NT2/D1 (cell line): ENCODE measurements at places on chromosomes 12 and 14.

- DNase-seq: no peak
Measured at GRCh38 chr14:88063811-88064210, 58.9 kb downstream of the GPR65 start.

- DNase-seq: no peak
Measured at GRCh38 chr12:65682112-65682511, 142.2 kb upstream of the HMGA2 start.

GRCh38 chr12:4984971-4985370 lies 58.7 kb upstream of the KCNA5 start:
- DNase-seq: no peak

DNA sequence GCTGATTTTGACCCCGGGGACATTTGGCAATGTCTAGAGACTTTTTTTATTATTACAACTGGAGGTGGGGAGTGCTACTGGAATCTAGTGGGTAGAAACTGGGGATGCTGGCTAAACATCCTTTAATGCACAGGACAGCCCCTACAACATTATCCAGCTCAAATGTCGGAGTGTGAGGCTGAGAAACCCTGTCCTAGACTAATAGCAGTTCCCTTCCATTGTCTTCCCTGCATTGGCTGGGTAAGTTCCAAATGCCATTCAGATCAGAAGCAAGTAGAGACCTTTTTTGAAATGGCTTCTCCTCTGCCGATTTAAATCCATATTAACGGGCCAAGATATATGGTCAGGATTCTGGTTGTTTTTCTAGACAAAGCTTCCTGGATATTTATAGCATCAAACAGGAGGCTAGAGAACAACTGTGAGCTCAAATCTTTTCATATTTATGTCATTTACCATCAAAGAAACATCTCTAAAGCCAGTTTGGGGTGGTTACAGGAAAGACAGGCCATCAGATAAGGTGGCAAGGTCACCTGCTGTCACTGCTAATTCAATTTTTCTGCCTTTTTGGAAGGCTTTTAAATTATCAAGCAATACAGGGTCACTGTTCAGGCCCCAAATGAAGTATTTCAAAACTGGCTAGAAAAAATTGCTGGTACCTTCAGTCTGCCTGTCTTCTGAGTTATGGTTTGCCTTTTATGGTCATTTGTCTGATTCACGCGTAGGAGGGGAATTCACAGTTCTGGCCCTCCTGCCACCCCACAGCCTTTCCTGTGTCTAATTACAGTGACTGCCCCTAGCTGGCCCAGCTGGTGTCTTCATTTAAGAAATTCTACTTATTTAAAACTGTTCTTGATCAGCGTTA lies 20.1 kb upstream of the AKAP5 start:
- DNase-seq: no peak

GRCh38 chr14:59532419-59532818 lies 44.2 kb downstream of the CCDC175 start:
- DNase-seq: no peak

GRCh38 chr12:96061864-96062453 lies 26.6 kb upstream of the LTA4H start:
- DNase-seq: peak; percentile 80

DNA sequence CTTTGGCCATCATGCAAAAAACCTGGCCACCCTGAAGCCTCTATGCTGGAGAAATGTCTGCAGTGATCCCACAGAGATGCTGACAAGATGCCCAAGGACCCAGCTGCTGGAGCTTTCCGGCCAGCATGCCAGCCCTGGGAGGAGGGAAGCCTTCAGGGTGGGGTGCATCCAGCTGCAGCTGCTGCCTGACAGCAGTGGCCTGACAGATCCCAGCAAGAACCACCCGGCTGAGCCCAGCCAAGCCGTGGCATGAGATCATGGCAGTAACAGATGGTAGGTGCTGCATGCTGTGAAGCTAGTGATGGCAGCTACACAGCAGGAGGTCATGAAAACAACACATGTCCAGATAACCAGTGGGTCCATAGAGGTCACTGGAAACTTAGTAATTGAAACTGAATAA lies 13.8 kb downstream of the CLBA1 start:
- no peak for DNase-seq

DNA sequence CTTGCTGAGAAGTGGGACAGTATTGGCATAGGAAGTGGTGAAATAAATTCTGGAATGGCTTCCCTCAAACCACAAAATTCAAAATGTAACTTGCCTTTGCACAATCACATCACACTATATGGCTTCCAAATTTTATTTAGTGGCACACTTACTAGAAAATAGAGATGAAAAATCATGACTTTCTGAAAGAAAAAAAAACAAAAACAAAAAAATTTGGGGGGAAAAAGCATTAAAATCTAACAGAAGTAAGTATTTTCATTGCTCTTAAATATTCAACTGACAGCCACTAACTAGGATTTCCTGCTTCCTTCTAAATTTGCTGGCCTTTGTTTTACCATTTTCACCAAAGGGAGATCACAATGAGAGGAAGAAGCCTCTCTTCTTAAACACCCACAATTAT lies 23.0 kb downstream of the ATF7 start:
- no peak for DNase-seq

DNA sequence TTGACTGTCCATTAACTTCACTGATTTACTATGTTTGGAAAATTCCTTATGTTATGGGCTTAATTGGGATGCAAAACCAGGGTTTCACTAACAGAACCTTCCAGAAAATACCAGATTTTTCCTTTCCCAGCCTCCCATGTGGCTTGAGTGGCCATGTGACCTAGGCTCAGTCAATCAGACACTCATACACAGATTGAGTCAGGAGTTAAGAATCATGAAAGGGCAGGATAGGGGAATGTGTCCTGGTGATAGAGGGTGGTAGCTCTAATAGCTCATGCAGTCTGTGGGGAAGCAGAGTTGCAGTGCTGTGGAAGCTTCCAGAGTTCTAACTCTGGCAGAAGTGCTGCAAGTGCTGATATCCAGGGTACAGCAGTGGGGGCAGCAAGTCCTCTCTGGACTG lies 134.1 kb upstream of the IFNG-AS1 start:
- DNase-seq: no peak

- no peak for DNase-seq
Measured at GRCh38 chr14:77036484-77037214, 8.1 kb upstream of the IRF2BPL start.

GRCh38 chr14:68464711-68465110 lies 328.2 kb downstream of the ZFP36L1 start:
- DNase-seq: no peak

GRCh38 chr14:80919622-80920021 lies 21.9 kb downstream of the CEP128 start:
- no peak for DNase-seq

DNA sequence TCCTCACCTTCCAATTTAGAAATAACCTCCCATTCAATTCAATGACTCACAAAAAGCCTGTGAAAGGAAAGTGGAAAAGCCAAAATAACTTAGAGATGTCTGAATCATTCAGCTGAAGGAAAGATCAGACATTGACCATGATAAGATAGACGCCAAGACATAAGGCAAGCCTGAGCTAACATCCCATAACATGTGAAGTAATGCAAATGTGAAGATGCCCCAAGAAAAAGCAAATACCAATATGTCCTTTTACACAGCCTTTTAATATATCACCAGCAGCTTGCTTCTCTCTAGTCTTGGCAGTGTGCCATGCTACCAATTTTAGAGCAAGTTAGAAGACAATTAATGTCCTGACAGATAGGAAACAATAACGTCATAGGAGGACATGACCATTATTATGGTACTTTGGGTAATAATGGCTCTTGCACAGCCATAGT lies 2.4 kb upstream of the NUMB start:
- no peak for DNase-seq

GRCh38 chr14:39426605-39427004 lies 5.6 kb downstream of the FBXO33 start:
- DNase-seq: no peak

GRCh38 chr14:99359906-99360305 lies 87.9 kb upstream of the BCL11B start:
- DNase-seq: no peak

GRCh38 chr14:20787025-20787424 lies 6.0 kb downstream of the RNASE6 start:
- DNase-seq: no peak

GRCh38 chr14:100049220-100049619 lies 16.0 kb upstream of the EVL start:
- no peak for DNase-seq

DNA sequence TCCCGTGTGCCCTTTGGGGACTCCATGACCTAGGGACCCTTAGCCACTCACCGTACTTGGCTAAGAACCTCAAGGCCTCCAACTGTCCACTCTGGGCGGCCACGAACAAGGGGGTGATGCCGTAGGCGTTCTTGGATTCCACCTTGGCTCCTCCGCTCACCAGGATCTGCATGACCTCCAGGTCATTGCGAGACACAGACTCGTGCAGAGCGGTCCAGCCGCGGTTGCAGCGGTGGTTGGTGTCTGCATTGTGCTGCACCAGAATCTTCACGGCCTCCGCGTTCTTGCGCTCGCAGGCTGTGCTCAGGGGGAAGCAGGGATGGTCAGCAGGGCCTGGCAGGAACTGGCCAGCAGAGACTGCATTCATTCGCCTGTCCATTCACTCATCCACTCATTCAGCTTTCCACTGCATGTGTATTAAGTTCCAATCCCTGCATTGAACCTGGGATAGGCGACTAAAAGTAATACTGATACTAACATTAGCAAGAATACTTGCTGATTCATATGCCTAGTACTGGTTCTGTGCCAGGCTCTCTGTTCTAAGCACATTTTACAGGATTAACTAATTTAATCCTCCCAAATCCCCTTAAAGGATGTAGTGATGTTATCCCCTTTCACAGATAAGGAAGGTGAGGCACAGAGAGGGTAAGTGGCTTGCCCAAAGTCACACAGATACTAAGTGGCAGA lies 23.9 kb downstream of the FAM181A start:
- DNase-seq: no peak

DNA sequence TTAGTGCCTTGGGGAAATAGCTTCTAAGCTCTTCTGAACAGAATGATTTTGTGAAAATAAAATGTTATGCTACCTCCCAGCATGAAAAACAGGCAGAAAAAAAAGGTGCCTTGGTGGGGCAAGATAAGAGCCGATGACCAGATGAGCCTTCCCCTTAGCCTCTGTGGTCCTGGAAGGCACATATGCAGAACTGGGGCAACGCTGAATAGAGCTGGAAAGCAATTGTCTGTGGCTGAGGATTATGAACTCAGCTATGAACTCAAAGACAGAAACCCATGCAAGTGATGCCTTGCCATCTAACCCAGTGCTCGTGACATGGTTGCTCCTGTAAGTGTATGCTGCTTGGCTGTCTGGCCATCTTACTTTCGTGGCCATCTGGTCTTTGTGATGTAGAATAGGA lies 128.5 kb upstream of the FRMD6 start:
- no peak for DNase-seq

GRCh38 chr12:103785243-103786031 lies 55.6 kb downstream of the NT5DC3 start:
- no peak for DNase-seq

DNA sequence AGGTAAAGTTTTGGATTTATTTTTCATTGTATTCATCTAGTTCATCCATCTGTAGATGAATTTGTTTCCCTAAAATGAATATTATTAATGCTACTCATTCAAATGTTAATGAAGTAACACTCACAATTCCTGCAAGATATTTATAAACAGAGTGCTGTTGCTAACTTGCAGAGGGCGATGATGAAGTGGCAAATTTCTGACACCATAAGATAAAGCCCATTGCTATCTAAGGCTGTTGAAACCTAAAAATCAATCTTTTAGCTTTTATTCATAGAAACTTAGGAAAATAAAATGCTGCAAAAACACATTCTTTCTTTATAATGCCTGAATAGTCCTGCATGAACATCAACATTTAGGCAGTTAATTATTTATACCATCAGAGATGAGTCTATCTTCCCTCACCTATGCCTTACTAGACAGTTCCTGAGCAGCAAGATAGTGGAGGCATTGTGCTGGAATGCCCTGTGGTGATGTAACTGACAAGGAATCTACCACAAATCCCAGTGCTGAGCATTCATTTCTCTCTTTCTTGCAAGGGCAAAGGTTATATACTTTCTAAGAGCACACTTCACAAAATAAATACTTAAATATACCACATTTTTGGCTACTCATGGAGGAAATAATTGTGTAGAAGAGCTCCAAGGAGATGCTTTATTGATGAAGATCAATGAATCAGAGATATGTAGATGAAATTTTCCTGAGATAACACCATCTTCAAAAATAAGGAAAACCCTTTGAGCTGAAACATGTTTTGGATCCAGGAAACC lies 57.6 kb downstream of the LMNTD1 start:
- peak; percentile 57 for DNase-seq

- no peak for DNase-seq
Measured at GRCh38 chr12:53205747-53206419, 1.2 kb downstream of the ITGB7 start.

- DNase-seq: no peak
Measured at GRCh38 chr14:36723530-36723929, 61.9 kb downstream of the PAX9 start.

GRCh38 chr12:108576660-108577234 lies 14.4 kb downstream of the ISCU start:
- DNase-seq: no peak

- no peak for DNase-seq
Measured at GRCh38 chr14:97283426-97283825, 486.2 kb downstream of the VRK1 start.

DNA sequence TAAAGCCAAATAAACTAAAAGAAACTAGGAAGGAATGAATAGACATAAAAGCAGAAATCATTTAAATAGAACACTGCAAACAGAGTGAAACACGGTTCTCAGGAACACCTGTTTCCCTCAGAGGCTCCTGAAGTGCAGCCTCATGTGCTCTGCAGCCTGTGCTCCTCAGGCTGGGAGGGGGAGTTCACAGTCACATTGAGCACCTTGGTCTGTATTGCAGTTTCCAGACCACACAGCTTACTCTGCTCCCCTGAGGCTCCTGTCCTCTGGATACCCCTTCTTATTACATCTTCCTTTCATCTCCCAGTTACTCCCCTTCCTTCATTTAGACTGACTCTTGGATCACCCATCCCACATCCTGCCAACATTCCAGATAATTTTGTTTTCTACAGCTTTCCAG lies 49.7 kb upstream of the DCD start:
- DNase-seq: no peak

- no peak for DNase-seq
Measured at GRCh38 chr12:55771736-55772135, 28.8 kb downstream of the GDF11 start.

DNA sequence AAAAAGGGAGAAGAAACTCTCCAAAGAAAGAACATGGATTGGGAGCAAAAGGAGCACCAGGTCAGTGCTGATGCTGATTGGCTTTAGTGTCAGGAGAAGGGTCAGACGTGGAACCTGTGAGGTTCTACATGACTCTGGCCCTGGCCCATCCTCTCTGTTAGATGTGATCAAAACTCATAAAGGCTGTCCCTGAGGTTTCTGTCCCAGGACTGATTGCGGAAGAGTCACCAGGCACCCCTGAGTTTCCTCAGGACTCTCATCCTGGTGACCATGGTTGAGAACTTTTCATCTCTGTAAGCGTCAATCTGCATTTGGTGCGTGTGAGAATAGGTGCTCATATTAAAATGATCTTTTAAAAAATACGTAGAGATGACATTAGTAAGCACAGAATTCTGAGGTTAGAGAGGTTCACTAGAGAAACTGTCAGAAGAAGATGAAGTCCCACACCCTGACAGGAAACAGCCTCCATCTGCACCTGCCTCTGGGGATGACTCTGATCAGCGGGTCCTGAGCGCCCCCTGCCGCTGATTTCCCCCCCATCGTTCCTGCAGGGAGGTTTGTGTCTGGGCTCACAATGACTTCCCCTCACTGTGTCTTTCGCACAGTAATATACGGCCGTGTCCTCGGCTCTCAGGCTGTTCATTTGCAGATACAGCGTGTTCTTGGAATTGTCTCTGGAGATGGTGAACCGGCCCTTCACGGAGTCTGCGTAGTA lies 741.8 kb downstream of the TMEM121 start:
- peak; percentile 28 for DNase-seq

GRCh38 chr14:72736308-72736707 lies 157.6 kb downstream of the DPF3 start:
- no peak for DNase-seq
